ENCODE measurements at places on chromosomes 11 and 22. TPM values are rescaled to one million over a fixed set of nuclear protein-coding genes. Genes with fewer than 3 reads are reported as not detected.

Gene MTMR2
- 45.0 TPM for total RNA-seq

Gene KDM4E
- not detected for total RNA-seq

Gene LRRN4CL
- 0.65 TPM for total RNA-seq

Gene IRAG1
- total RNA-seq: 5.4 TPM

Gene RAB39A
- total RNA-seq: 2.9 TPM

Gene CNTF
- 3.9 TPM for total RNA-seq

Gene OR6A2
- 0.24 TPM for total RNA-seq

Gene CARNS1
- 0.29 TPM for total RNA-seq

Gene CCDC188
- 3.3 TPM for total RNA-seq

Gene DYNC2H1
- 18.6 TPM for total RNA-seq

Gene SYT9
- 0.42 TPM for total RNA-seq

Gene ABCC8
- 23.9 TPM for total RNA-seq

Gene AP1B1
- 60.3 TPM for total RNA-seq

Gene FOLR2
- not detected for total RNA-seq

Gene IL18
- total RNA-seq: 2.9 TPM

Gene SIDT2
- total RNA-seq: 52.6 TPM

Gene OR56A1
- total RNA-seq: not detected

Gene SLC35E4
- total RNA-seq: 2.6 TPM

Gene GAL3ST1
- 21.6 TPM for total RNA-seq

Gene MUC5AC
- 0.02 TPM for total RNA-seq

Gene CNIH2
- total RNA-seq: 21.3 TPM

Gene OR6T1
- total RNA-seq: not detected

Gene BAIAP2L2
- 7.0 TPM for total RNA-seq

Gene TIMM8B
- total RNA-seq: 71.7 TPM

Gene ALG8
- total RNA-seq: 60.4 TPM

Gene KRTAP5-10
- not detected for total RNA-seq

Gene OR11H1
- total RNA-seq: not detected

Gene PGM2L1
- total RNA-seq: 20.5 TPM

Gene RASGRP2
- total RNA-seq: 0.73 TPM

Gene PHETA2
- total RNA-seq: 5.2 TPM

Gene UPK3A
- 0.57 TPM for total RNA-seq

Gene RASSF7
- 38.2 TPM for total RNA-seq

Gene ANO1
- 8.7 TPM for total RNA-seq

Gene APOBEC3A
- not detected for total RNA-seq

Gene TTC38
- total RNA-seq: 43.4 TPM

Gene NEFH
- total RNA-seq: 0.69 TPM

Gene MYO7A
- total RNA-seq: 5.3 TPM

Gene OR56A3
- total RNA-seq: not detected

Gene OR5B21
- total RNA-seq: not detected

Gene IGF2
- total RNA-seq: 4,678 TPM

Gene PLAAT4
- 0.42 TPM for total RNA-seq

Gene CARD18
- not detected for total RNA-seq

Gene OR10D3
- not detected for total RNA-seq

Gene ANGPTL5
- total RNA-seq: not detected

Gene APLNR
- total RNA-seq: not detected

Gene GPR83
- 0.62 TPM for total RNA-seq

Gene GPHA2
- 0.41 TPM for total RNA-seq

Gene BDNF
- total RNA-seq: 3.5 TPM

Data from progenitor cell of endocrine pancreas (in vitro differentiated cells).